Kidney epithelial cell (primary cell): ENCODE measurements at places on chromosomes 2 and 18. TPM values are rescaled to one million over a fixed set of nuclear protein-coding genes. Genes with fewer than 3 reads are reported as not detected.

BABAM2 gene
- total RNA-seq: 35.3 and 46.3 TPM in 2 replicates

MOGAT1 gene
- total RNA-seq: not detected in 2 replicates

DNA sequence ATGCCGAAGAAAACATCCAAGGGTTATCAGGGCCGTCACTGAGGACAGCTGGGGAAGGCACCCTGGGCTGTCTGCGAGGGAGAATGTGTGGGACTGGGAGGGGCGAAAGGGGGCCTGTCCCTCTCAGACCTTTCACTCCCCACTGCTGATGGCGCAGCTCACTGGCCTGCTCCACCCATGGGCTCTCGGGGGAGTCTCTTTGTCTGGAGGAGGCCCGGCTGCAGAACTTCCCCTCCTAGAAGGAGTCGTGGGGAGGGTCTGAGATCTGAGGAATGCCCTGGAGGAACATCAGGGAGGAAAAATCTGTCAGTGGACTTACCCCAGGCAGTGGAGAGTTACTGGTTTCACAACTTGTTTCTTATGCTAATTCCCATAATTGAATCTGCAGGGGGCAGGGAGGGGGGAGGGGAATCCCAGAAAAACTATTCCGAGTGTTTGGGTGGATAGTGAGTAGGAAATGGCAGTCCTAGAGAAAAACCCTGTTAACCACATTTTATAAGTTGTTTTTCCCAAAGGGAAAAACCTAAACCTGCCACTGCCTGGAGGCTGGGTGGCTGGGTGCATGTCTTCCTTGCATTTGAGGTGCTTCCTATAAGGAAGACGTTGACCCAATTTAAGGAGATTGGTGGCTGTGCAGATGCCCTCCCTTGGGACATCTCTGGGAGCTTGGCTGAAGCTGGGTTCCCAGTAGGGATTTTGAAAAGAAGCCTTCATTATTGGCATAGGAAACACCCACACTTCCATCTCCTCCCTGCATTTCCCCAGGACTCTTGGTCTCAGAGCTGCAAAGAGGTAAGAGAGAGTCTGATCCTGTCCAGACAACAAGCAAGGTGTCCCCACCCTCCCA is 11.7 kb upstream of the SEMA4C start:
- no peak for DNase-seq

GRCh38 chr2:7467782-7468447 is 550.7 kb downstream of the RNF144A start:
- no peak for DNase-seq

DNA sequence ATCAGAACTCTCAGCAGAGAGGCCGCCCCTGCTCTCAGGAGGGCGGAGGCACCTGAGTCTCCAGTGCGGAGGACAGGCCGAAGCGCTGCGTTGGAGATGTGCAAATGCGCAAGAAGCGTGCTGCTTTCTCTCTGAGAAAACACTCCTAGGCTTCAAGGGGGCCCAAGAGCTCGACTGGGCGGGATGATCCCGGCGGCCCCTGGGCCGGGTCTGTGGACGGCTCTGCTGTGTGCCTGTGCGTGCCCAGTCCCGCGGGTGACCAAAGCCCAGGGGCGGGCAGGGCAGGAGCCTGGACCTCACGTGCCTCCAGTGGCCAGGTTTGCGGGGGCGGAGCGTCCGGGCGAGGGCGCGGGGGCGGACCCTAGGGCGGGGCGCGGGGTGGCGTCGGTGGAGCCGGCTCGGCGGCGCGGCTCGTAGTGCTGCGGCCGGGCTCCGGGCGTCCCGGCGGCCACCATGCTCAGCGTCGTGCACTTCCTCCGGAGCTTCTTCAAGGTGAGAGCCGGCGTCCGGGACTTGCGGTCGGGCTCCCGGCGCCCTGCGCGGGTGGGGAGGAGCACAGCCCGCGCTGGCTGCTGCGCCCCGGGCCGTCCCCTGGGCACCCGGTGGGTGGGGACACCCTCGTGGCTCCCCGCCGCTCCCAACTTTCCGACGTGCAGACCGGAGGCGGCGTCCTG is at the start of gene ARHGEF4:
TSS of gene ARHGEF4 (plus strand) at position 414 of the 674 bp plus-strand sequence. CDS start at position 454, 40 bp downstream.
- no peak for DNase-seq

- no peak for DNase-seq
These were observed 158.4 kb downstream of the SP3 start for GRCh38 chr2:173806761-173807160.

GRCh38 chr2:127324635-127325034 is 30.7 kb upstream of the ERCC3 start:
- DNase-seq: peak; percentile 5

GRCh38 chr18:31646332-31647126 is 37.9 kb downstream of the B4GALT6 start:
- DNase-seq: no peak

SCN9A gene
- 7.2 and 8.1 TPM in 2 replicates for total RNA-seq

GRCh38 chr2:159151198-159152127 is 135.0 kb downstream of the WDSUB1 start:
- DNase-seq: no peak

CD28 gene
- not detected in 2 replicates for total RNA-seq

GRCh38 chr2:225911019-225911418 is 511.5 kb downstream of the NYAP2 start:
- no peak for DNase-seq

DNA sequence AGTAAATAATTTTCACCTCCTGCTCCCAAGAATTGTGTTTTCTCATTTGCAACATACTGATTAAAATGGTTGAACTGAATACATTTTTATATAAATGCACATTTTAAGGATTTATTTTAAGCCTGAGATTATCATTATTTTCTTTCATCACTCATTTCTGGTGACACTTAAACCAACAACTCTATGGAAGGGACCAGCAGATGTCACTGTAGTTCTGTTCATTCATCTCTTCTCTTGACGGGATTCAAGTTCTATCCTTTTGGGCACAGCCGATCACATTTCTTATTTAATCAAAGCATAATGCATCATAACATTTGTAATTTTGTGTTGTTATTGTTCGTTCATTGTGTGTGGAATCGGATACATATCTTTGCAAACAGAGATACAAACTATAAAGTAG is 417.9 kb downstream of the HRH4 start:
- no peak for DNase-seq

- no peak for DNase-seq
These were observed 682 bp downstream of the DUSP2 start for GRCh38 chr2:96144481-96145035.

DNA sequence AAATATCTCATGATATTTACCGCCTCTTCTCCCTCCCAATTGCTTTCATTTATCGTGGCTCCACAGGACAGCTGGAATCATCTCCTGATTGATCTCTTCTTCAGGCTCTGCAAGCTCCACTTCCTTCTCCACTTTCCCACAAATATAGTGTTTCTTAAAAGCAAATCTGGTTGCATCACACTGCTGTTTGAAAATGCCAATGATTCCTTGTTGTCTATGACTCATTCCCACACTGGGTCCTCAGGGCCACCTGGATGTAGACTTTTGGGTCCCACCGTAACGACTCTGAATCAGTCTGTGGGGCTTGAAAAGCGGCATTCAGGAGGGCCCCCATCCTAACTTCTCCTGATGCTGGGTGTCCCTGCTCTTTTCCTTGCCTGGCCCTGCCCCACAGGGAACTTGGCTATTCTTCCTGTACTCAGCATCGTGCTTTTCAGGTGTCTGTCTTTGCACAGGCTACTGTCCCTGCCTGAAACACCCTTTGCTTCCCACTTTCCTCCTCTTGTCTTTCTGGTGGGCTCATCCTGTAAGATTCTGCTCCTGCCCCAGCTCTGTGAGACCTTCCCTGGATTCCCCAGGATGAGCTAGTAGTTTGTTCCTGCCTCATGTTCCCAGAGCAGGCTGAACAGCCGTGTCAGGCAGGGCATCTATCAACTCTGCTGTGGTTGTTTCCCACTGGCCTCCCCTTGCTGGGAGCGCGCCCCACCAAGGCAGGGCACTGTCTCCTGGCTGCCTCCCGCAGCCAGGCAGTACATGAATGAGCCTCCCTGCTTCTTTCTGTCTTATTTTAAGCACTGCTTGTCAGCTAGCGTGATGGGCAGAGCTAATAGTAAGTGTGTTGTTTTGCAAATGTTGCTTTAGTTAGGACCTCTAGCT is 111.9 kb downstream of the KCTD1 start:
- DNase-seq: peak; percentile 84

- DNase-seq: no peak
These were observed 18.2 kb downstream of the GNLY start for GRCh38 chr2:85712336-85712735.
